Neuronal stem cell (in vitro differentiated cells): ENCODE measurements at places on chromosomes 3 and 15.

- DNase-seq: no peak
- H3K36me3 ChIP-seq: no peaks in the 10 kb centered on the region
- H3K27ac ChIP-seq: no peak overlapping the region
These were observed 60.2 kb downstream of the FBLN2 start for GRCh38 chr3:13608969-13609725.

GRCh38 chr3:50249457-50249856 lies 13.5 kb downstream of the GNAI2 start:
- H3K4me1 ChIP-seq: peaks cover 24% of the 10 kb centered on the region
- no peak for DNase-seq
- H3K27me3 ChIP-seq: no peaks in the 10 kb centered on the region
- H3K27ac ChIP-seq: no peak overlapping the region
- no peak overlapping the region for H3K4me3 ChIP-seq

DNA sequence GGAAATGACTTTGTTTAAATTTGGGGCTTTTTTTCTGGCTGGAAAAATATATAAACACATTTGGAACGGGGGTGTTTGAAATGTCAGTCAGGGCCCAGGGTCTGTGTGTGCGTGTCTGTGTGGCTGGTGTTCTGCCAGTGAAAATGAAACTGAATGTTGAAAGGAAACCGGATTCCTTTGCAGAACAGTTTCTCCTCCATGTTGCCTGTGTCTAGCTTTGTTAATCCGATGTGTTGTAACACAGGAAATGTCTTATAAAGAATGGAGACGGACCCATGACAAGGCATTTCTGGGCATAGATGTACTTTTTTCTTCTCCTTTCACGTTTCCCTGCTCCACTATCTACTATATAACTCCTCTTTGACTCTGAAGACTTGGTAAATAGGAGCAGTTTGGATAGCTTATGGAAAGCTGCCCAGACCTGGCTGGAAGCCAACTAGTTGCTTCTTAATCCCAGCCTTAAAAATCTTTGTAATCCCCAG lies 2.8 kb downstream of the SQOR start:
- no peak overlapping the region for H3K4me3 ChIP-seq
- H3K27me3 ChIP-seq: peaks cover 40% of the 10 kb centered on the region
- no peaks in the 10 kb centered on the region for H3K36me3 ChIP-seq
- no peak for DNase-seq
- no peak overlapping the region for H3K27ac ChIP-seq
- no peaks in the 10 kb centered on the region for H3K4me1 ChIP-seq

DNA sequence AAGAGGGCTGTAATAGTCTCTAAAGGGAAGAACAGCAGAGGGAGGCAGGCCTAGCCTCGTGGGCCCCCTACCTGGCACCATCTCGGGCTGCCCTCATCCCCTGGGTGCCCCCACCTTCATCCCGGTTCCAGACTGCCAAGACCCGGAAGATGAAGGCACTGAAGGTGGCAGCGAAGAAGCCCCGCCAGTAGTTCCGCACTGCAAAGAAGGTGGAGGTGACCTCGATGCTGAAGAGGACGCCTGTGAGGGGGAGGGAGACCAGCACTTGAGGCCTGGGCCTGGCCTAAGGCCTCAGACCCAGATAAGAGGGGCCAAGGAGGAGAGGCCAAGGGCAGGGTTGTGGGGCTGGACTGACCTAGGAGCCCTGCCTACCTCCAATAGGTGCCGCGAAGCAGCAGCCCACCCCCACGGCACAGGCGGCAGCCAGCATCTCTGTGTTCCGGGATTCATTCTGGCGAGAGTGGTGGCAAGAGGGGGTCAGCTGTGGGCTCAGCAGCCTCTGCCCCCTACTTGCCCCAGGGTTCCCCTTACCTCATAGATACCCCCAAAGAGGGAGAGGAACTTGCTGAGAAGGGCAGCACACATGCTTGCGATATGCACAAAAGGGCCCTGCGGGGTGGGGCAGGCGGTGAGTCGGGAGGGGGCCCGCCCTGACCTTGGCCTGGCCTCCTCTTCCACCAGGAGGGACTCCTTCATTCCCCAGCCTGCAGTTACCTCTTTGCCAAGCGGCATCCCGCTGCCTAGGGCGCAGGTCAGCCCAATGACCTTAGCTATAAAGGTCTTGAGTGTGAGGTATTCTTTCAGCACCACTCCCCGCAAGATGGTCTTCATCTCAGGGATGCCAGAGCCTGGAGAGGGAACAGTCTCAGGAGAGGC lies 3.9 kb downstream of the CLCN2 start:
- H3K4me3 ChIP-seq: no peak overlapping the region
- H3K27me3 ChIP-seq: no peaks in the 10 kb centered on the region
- peaks cover 13% of the 10 kb centered on the region for H3K4me1 ChIP-seq
- no peak overlapping the region for H3K27ac ChIP-seq

- H3K36me3 ChIP-seq: peaks cover 9% of the 10 kb centered on the region
- H3K4me1 ChIP-seq: peaks cover 31% of the 10 kb centered on the region
- no peaks in the 10 kb centered on the region for H3K27me3 ChIP-seq
- peak; percentile 26 for DNase-seq
These were observed 37.9 kb downstream of the MYO5C start for GRCh38 chr15:52257734-52258062.

GRCh38 chr3:138440596-138440995 lies 6.2 kb downstream of the ESYT3 start:
- no peaks in the 10 kb centered on the region for H3K27me3 ChIP-seq
- no peak overlapping the region for H3K27ac ChIP-seq

DNA sequence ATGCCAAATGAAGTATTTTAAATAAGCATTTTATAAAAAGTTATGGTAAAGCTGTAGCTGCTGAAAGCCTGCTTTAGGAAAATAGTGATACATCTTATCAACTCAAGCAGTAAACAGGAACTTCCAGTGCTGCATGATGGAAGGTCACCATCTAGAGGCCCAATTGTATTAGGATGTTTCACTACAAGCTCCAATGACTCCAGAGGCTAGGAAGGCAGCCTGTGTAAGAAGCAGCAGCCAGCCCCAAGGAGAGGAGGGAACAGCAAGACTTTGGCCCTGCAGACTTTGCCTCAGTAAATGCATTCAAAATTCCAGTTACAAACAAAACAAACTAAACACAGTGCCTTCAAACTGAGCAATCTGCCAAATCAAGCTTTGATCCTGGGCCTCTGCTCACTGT lies 32.1 kb downstream of the ILDR1 start:
- no peaks in the 10 kb centered on the region for H3K27me3 ChIP-seq
- H3K36me3 ChIP-seq: no peaks in the 10 kb centered on the region
- no peak overlapping the region for H3K27ac ChIP-seq
- no peaks in the 10 kb centered on the region for H3K4me1 ChIP-seq
- no peak for DNase-seq

DNA sequence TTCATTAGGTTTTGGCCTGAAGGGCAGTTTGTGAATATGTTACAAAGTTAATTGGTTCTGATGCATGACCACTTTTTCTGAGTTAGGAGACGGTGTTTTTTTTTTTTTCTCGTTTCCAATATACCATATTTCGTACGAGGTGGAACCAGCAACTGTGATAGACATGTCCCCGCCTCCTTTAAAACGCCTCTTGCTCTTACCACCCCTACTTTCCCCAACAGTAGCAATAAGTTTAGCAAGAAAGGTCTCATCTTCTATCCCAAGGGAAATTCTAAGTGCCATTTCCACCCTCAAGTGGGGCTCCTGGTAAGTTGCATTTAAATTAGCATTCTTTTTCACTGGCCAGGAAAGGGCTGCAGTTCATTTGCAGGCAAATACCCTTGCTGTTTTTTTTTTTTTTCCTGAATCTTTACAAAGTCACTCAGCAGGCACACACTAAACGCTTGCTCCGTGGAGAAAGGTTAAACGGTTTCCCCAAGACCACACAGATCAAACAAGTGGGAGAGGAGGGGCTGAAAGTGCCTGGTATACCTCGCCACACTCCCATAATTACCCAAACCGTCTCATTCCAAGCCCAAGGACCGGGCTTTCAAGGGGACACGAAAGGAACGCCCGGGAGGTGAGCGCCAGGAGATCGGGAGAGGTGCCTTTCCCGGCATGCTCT lies 39.5 kb upstream of the MGA start:
- peaks cover 4% of the 10 kb centered on the region for H3K4me1 ChIP-seq
- peaks cover 2% of the 10 kb centered on the region for H3K27me3 ChIP-seq
- peak; percentile 17 for DNase-seq
- H3K36me3 ChIP-seq: no peaks in the 10 kb centered on the region
- H3K4me3 ChIP-seq: peak overlapping the region; percentile 57
- no peak overlapping the region for H3K27ac ChIP-seq

DNA sequence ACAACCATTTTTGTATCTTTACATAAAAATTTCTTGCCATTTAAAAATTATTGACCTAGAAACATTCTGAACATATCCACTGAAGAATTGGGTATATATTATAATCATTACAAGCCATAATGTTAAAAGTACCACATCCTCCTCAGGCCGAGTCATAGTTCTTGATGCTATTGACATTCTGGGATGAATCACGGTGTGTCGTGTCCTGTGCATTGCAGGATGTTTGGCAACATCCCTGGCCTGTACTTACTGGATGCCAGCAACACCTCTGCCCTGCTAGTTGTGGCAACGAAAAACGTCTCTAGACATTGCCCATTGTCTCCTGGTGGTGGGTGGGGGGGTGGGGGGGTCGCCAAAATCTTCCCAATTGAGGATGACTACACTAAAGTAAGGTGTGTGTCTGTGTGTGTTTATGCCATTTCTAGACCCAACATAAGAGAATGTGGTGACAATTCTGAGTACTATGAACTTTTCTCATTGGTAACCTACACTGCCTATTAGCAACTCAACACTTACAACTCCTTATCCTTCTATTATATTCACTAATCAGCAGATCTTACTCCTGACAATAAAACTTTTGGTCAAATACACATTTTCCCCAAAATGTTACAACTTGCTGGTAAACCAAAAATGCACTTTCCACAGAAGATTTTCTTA lies 471.6 kb downstream of the FOXP1 start:
- peaks cover 10% of the 10 kb centered on the region for H3K36me3 ChIP-seq
- H3K4me3 ChIP-seq: no peak overlapping the region
- no peaks in the 10 kb centered on the region for H3K27me3 ChIP-seq
- no peak overlapping the region for H3K27ac ChIP-seq
- H3K4me1 ChIP-seq: peaks cover 24% of the 10 kb centered on the region
- no peak for DNase-seq

- peaks cover 4% of the 10 kb centered on the region for H3K4me1 ChIP-seq
- H3K27me3 ChIP-seq: no peaks in the 10 kb centered on the region
- DNase-seq: no peak
These were observed 112.2 kb downstream of the FEZF2 start for GRCh38 chr3:62261121-62261520.

- H3K36me3 ChIP-seq: no peaks in the 10 kb centered on the region
- no peak overlapping the region for H3K27ac ChIP-seq
- DNase-seq: no peak
- H3K4me1 ChIP-seq: no peaks in the 10 kb centered on the region
These were observed 54.3 kb upstream of the MEF2A start for GRCh38 chr15:99511531-99511865.

DNA sequence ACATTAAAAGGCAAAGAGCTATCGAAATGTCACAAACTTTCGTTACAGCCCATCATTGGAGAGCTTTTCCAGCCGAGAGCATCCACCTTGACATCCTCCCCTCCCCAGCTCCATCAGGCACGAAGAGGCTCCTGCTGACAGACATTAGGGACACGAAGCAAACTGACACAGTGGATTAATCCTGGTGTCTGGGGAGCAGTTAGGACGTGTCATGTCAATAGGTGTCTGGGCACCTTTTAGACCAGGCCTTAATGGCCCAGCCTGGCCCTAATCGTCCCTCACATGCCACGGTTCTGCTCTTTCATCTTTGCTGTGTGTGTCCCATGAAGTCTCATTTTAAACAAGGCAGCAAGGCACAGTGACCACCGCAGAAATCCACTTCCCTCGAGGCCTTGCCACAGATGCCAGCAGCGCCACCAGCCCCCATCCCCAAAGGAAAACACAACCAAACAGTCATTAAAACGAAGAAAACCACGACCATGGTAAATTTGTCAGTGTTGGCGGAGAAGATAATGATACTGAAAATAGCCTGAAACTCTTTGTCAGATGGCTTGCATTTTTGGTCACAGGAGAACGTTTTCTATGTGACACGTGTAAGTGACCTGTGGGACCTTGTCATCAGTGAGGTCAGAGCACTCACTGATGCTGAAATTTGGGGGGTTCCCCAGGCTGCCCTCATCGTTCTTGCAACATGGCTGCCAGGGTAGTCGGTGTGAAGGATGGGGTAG lies 16.3 kb upstream of the PCSK6 start:
- H3K36me3 ChIP-seq: no peaks in the 10 kb centered on the region
- H3K4me1 ChIP-seq: no peaks in the 10 kb centered on the region
- no peak overlapping the region for H3K4me3 ChIP-seq
- no peak for DNase-seq

- no peak overlapping the region for H3K4me3 ChIP-seq
- no peaks in the 10 kb centered on the region for H3K36me3 ChIP-seq
- no peaks in the 10 kb centered on the region for H3K4me1 ChIP-seq
These were observed 100.8 kb upstream of the TNFAIP8L3 start for GRCh38 chr15:51195459-51195858.

DNA sequence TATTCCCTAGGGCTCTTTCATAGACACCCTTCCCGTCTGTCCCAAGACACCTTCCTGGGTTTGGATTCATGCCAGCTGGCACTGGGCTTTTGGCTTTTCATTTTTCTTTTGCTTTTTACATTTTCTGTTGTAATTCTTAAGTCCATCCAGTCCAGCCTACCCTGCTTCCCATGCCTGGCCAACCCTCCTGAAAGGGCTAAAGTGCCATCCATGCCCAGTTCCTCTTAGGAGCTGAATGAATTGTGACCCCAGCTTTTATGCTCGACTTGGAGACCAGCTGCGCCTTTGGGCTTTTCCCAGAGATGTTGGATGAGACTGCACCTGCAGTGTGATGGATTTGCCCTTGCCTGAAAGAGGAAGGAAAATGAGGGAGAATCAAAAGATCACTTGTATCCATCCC lies 25.8 kb downstream of the LRRN1 start:
- no peak overlapping the region for H3K4me3 ChIP-seq
- H3K36me3 ChIP-seq: peaks cover 100% of the 10 kb centered on the region
- H3K4me1 ChIP-seq: no peaks in the 10 kb centered on the region
- no peak overlapping the region for H3K27ac ChIP-seq
- DNase-seq: no peak

DNA sequence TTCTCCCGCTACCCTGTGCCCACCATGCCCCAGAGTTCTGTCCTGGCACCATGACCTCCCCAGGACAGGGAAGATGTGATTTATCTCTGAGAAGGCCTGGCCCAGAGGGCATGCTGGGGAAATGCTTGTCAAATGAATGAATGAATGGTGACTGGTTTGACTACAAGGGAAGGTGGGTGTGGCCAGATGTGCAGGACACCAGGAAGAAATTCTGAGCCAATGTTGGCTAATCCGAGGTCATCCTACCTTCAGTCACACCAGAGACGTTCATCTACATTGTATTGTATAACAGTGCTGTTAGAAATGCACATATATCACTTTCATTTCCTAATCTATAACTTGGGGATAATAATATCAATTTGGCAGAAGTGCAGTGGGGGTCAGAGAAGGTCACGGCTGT lies 138.4 kb downstream of the FAM43A start:
- H3K36me3 ChIP-seq: no peaks in the 10 kb centered on the region
- no peak for DNase-seq
- no peak overlapping the region for H3K27ac ChIP-seq
- H3K27me3 ChIP-seq: peaks cover 7% of the 10 kb centered on the region
- no peak overlapping the region for H3K4me3 ChIP-seq
